ENCODE measurements at places on chromosomes 4 and X.

DNA sequence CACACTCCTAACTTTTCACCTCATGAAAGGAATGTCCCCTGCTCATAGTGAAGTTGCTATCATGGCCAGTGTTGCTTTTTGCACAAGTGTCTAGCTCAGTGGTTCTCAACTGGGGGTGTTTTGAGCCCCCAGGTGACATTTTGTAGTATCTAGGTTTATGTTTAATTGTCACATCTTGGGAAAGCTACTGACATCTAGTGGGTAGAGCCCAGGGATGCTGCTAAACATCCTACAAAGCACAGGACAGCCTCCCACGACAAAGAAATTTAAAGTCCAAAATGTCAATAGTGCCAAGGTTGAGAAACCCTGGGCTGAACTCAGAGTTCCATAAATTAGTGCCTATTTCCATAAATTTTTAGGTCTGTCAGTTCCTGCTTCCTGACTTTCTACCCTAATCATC is 70.7 kb upstream of the HCCS start:
- no peak for DNase-seq

GRCh38 chrX:1444561-1445500 is 7.9 kb downstream of the ASMTL start:
- DNase-seq, result no peak

DNA sequence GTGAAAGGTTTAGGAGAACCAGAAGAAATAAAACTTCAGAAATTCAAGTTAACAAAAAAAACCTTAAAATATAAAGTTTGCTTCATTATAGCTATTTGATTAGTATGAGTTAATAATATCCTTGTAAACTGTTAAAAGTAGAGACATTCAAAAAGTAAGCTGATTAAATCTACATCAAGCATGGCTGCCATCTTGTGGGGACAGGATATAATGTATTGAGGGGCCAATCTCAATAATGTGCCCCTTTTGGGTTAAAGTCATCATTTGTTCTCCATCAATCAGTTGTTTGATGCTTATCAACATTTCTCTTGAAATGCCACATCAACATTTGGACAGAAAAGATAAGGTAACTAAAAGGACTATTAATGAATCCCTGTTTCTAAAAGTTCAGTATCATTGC is 4.6 kb upstream of the GRID2 start:
- no peak for DNase-seq

- no peak for DNase-seq
These were observed 46.4 kb downstream of the ASMT start for GRCh38 chrX:1661048-1661921.

- DNase-seq, result no peak
These were observed 69.6 kb upstream of the PCDH18 start for GRCh38 chr4:137601934-137602333.

DNA sequence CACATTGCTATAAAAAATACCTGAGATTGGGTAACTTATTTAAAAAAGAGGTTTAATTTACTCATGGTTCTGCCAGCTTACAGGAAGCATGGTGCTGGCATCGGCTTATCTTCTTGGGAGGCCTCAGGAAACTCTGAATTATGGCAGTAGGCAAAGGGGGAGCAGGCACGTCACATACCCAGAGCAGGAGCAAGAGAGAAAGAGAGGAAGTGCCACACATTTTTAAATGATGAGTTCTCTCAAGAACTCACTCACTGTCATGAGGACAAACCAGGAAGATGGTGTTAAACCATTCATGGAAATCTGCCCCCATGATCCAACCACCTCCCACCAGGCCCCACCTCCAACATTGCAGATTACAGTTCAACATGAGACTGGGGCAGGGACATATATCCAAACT is 10.0 kb upstream of the AFF1 start:
- no peak for DNase-seq

DNA sequence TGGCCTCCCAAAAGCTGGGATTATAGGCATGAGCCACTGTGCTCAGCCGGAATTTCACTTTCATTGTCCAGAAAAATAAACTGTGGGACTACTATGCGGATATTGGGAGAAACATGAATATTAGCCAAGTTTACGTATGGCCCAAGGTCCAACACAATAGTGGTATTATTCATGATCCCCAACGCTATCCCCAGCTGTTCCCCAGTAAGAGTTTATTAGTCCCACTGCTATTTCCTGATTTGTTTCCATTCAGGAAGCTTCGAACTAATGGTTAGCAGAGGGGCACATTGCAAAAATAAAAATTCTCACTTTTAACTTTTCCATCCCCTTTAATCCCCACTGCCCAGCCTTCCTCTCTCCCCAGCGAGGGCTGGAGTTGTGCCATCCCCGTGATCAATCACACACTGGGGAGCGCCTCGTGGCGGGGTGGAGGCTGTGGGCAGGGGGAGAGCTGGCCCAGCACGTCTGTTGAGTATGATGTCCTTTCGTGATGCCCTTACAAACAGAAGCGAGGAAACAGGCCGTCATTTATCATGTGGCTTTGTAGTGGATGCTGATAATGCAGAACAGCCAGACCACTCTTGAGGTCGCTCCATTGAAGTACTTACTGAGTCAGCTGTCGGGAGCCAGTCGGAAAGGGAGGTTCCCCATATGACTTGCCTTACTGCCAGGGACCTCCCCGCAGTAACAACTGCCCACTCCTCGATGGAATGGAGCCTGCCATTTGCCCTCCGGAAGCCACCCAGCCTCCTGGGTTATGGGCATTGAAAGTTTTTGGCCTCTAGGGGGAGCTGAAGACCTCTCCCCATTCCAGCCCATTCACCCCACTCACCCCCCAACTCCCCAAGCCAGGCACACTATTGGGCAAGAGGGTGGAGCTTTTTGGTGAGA is 117.0 kb downstream of the KDR start:
- no peak for DNase-seq

DNA sequence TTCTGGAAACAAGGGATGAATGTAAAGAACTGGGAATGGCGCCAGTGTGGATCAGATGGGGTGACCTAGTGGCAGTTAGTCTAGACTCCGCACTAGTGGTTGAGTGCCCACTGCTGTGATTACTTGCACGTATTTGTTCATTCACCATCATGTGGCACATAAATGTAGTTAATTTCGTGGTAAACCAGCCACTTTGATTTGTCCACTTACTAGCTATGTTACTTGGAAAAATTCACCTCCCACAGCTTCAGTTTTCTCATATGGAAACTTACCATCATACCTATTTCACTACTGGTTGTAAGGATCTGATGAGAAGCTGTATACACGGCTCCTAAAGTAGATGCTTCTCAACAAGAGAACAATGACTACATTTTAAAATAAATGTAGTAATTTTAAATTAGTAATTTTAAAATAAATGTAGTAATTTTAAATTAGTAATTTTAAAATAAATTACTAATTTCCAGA is 394 bp upstream of the DYNLT3 start:
- no peak for DNase-seq
